Karpas-422 (cell line): ENCODE measurements at places on chromosomes 4 and X. TPM values are rescaled to one million over a fixed set of nuclear protein-coding genes. Genes with fewer than 3 reads are reported as not detected.

GRCh38 chr4:26105815-26106699, 192.0 kb downstream of the SMIM20 start:
- no peaks in the 10 kb centered on the region for H3K4me1 ChIP-seq
- H3K27me3 ChIP-seq: no peaks in the 10 kb centered on the region

GRCh38 chr4:7120341-7120740, 52.5 kb upstream of the GRPEL1 start:
- no peaks in the 10 kb centered on the region for H3K27me3 ChIP-seq
- H3K27ac ChIP-seq: no peak overlapping the region
- no peak overlapping the region for H3K4me3 ChIP-seq
- H3K4me1 ChIP-seq: peaks cover 8% of the 10 kb centered on the region

DNA sequence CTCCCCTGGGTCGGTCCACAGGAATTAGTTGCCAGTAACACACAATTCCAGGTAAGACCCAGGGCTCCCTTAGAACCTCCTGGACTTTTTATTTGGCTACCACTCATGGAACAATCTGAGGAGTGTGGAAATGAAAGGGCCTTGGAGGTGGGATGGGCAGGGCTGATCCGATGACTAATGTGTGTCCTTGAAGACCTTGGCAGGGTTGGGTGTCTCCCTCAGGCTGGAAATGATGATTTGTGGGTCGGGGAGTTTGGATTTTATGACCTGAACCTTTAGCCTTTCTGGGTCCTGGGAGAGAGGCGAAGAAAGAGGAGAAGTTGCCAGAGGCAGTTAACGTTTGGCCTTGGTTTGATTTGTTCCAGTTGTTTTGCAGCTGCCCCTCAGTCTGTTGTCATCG, 425.0 kb downstream of the MID1IP1 start:
- H3K27me3 ChIP-seq: no peaks in the 10 kb centered on the region
- H3K4me1 ChIP-seq: no peaks in the 10 kb centered on the region
- DNase-seq: no peak
- H3K36me3 ChIP-seq: no peaks in the 10 kb centered on the region
- H3K4me3 ChIP-seq: no peak overlapping the region

DNA sequence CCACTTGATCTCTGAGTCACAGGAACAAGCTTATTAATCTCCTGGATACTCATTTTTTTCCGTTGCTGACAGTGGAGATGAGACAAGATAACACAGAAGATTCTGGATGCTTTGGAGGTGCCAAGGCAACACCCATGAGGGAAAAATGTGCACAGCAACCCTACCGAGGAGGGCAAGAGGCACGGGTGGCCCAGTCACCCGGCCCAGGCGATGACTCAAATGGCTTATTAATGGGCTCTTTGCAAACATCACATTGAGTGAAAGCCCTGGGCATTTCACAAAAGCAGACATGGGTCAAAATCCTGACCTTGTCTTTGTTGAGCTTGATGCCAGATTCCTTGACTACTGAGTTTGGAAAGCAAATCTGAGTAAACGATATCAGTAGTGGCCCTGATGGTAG, 315.1 kb downstream of the STK32B start:
- no peak overlapping the region for H3K27ac ChIP-seq
- H3K36me3 ChIP-seq: no peaks in the 10 kb centered on the region
- H3K4me3 ChIP-seq: no peak overlapping the region
- H3K27me3 ChIP-seq: no peaks in the 10 kb centered on the region

GRCh38 chr4:76585272-76585671, 150.2 kb downstream of the SHROOM3 start:
- H3K27ac ChIP-seq: no peak overlapping the region
- no peaks in the 10 kb centered on the region for H3K4me1 ChIP-seq
- no peaks in the 10 kb centered on the region for H3K36me3 ChIP-seq
- H3K4me3 ChIP-seq: no peak overlapping the region

DNA sequence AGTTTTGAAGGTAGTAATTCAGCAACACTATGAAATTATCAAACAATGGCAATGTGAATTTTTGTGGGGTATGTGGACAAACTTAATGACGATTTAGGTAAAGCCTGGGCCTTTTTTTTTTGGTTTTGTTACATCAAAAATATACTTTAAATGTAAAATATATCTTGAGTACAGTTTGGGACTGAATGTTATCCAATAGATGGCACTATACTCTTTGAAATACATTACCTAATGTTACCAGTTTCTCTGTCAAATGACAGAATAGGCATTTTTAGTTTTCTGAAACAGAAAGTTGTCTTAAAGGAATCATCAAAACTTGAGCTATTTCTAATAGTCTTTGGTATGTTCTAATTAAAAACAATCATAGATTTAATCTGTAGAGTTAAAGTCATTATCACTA, 1651.9 kb downstream of the C4orf33 start:
- no peaks in the 10 kb centered on the region for H3K36me3 ChIP-seq
- no peaks in the 10 kb centered on the region for H3K4me1 ChIP-seq
- H3K4me3 ChIP-seq: no peak overlapping the region
- H3K27me3 ChIP-seq: no peaks in the 10 kb centered on the region
- peak; percentile 66 for DNase-seq

DNA sequence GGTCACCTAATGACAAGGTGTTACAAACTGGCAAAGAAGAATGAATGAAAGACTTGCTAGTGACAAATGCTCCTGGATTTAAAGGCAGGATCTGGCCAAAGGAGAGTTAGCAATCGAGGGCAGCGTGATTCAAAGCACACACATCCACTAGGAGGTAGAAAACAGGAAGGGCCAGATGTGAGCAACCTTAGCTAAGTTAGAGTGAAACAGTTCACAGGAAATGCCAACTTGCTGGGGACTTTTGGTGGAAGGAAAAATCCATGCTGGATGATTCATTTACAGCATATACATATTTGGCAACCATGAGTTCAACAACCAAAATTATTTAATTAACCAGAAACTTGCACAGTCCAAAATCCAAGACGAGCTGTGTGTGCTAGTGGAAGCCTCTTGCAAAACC, 276.9 kb downstream of the PTTG2 start:
- H3K4me1 ChIP-seq: no peaks in the 10 kb centered on the region
- no peak overlapping the region for H3K27ac ChIP-seq
- H3K27me3 ChIP-seq: no peaks in the 10 kb centered on the region
- no peaks in the 10 kb centered on the region for H3K36me3 ChIP-seq
- no peak for DNase-seq

DNA sequence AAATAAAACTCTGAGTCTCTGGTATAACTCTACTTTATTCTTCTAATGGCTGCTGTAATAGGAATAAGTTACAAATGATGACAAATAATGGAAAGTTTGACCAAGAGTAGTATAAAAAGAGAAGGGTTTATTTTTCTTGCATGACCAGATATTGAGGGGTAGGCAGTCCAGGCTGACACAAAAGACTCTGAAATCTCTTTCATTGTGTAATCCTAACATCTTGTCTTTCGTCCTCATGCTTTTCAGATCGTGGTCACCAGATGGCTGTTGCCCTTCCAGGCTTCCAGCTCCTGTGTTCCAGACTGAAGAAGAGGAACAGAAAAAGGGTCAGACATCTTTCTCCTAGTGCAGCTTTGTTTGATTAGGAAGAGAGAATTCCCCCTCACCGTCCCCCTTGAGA, 176.9 kb upstream of the GK2 start:
- no peak overlapping the region for H3K27ac ChIP-seq
- no peaks in the 10 kb centered on the region for H3K4me1 ChIP-seq
- H3K36me3 ChIP-seq: no peaks in the 10 kb centered on the region
- no peak overlapping the region for H3K4me3 ChIP-seq

GRCh38 chrX:146144039-146144438, 326.4 kb downstream of the SLITRK2 start:
- no peaks in the 10 kb centered on the region for H3K4me1 ChIP-seq
- H3K27ac ChIP-seq: no peak overlapping the region
- no peaks in the 10 kb centered on the region for H3K27me3 ChIP-seq
- H3K4me3 ChIP-seq: no peak overlapping the region
- no peaks in the 10 kb centered on the region for H3K36me3 ChIP-seq

- H3K4me3 ChIP-seq: no peak overlapping the region
- H3K36me3 ChIP-seq: no peaks in the 10 kb centered on the region
- H3K4me1 ChIP-seq: no peaks in the 10 kb centered on the region
- no peak for DNase-seq
- no peak overlapping the region for H3K27ac ChIP-seq
Observed at GRCh38 chr4:167955006-167955405, 137.3 kb upstream of the ANXA10 start.

DNA sequence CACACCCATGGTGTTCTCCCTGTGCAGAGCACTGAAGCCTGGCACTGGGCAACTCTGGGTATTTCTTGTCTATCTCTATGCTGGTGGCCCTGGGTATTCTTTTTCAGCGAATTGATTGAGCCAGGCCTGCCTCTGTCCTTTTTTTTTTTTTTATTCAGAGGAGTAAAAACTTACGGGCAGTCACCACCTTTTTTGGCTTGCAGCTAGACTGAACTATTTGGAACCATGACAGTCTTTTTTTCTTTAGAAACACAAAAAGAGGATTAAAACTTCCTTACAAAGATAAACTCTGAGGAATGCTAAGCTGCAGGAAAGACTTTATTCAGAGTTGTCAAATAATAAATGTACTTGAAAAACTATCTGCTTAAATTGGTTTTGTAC, 119.2 kb upstream of the STIM2 start:
- DNase-seq: no peak
- H3K27me3 ChIP-seq: no peaks in the 10 kb centered on the region
- peaks cover 17% of the 10 kb centered on the region for H3K4me1 ChIP-seq
- no peak overlapping the region for H3K4me3 ChIP-seq
- no peaks in the 10 kb centered on the region; the same call in 1 of the 2 replicates for H3K36me3 ChIP-seq
- H3K27ac ChIP-seq: no peak overlapping the region

DNA sequence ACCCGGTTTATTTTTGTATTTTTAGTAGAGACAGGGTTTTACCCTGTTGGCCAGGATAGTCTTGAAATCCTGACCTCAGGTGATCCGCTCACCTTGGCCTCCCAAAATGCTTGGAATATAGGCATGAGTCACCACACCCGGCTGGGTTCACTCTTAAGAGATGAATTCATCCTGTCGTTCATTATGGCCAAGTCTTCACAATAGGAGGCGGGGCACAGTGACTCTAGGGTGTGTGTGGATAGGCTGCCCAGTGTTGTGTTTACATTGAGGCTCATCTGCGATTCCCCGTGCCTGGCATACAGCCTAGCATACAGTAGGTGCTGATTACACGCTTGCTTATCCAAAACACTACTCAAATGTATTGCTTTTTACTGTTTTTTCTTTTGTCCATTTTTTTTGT, 41.3 kb upstream of the IGFBP7 start:
- no peak overlapping the region for H3K27ac ChIP-seq
- DNase-seq: no peak
- no peak overlapping the region for H3K4me3 ChIP-seq
- H3K4me1 ChIP-seq: no peaks in the 10 kb centered on the region
- no peaks in the 10 kb centered on the region for H3K36me3 ChIP-seq

GRCh38 chr4:55727746-55728145, 91.6 kb upstream of the NMU start:
- H3K27ac ChIP-seq: no peak overlapping the region
- no peaks in the 10 kb centered on the region for H3K27me3 ChIP-seq
- no peak for DNase-seq
- no peak overlapping the region for H3K4me3 ChIP-seq
- H3K4me1 ChIP-seq: 0 out of 2 replicates have a peak, but pooled peaks cover 3% of the 10 kb centered on the region

DNA sequence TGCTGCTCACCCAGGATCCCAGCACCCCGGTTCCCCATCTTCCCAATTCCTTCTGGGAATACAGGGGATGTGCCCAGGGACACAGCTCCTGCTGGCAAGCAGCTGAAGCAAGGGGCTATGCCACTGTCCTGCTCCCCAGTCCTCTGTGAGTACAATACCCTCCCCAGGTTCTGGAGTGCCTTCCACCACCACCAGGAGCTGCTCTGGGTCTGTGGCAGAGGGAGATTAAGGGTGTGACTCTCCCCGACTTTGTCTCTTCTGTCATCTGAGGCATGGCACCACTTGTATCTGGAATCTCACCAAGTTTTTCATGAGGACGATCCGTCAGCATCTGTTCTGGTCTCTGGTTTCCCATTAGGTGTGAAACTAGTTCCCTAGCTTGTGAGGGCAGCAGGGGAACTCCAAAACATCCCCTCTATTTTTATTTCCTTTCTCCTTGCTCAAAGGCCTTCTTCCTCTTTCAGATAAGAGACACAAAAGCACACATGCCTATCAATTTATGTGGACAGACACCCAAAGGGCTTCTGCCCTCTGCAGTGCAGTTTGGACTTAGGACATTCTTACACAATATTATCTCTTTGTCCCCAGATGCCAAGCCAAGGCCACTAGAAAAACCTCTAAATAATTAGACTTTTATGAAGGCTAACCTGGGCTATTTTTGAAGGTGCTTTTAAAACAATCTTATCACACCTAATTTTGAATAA, 26.8 kb downstream of the MGST2 start:
- H3K27me3 ChIP-seq: no peaks in the 10 kb centered on the region
- DNase-seq: peak; percentile 69
- H3K27ac ChIP-seq: no peak overlapping the region
- peaks cover 16% of the 10 kb centered on the region for H3K36me3 ChIP-seq
- H3K4me1 ChIP-seq: peaks cover 8% of the 10 kb centered on the region

DNA sequence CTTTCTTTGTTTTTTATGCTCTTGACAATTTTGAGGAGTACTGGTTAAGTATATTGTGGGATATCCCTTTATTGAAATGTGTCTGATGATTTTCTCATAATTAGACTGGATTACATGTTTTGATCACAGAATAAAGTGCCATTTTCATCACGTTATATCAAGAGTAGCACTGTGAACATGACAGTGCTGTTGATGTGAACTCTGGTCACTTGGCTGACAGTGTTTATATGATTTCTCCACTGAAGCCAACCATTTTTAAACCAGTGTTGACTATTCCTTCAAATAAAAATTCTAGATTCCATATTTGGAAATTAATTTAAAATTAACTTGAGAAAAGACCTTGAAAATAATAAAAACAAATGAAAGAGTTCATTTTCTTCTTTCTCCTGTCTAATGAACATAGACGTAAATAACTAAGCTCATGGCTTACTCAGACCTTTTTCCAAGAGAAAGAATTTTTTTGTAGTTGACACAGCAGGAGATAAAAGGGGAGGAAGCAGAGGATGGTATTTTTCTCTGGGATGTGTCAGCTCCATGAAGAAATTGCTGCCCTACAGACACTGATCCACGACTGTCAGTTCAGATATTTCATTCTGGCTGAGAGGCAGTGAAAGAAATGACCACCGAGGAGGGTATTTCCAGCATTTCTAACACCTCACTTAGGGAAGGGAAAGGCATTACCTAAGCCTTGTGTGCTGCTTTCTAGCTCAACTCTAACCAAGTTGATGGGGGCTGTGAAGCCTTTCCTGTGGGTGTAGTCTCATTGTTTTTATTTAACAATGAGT, 150.9 kb upstream of the ANK2 start:
- H3K27ac ChIP-seq: no peak overlapping the region
- no peak for DNase-seq
- H3K36me3 ChIP-seq: no peaks in the 10 kb centered on the region
- no peak overlapping the region for H3K4me3 ChIP-seq
- H3K27me3 ChIP-seq: no peaks in the 10 kb centered on the region

DNA sequence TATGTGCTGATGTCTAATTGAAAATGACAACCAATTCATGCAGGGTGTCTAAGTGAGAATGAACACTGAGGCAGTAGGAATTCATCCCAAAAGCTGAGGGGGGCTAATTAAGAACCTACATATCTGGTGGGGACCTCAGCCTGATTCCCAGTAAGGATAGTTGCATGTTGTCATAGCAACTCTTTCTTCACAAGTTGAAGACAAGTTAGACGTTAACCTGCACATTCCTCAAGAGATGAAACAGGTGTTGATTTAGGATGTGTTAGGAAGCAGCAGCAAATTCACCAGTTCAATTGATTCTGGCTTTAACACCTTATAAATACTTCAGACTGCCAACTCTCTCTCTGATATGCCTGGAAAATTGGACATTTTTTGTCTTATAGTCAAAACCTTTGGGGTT, 7.3 kb downstream of the FNIP2 start:
- no peak for DNase-seq
- peaks cover 7% of the 10 kb centered on the region for H3K4me1 ChIP-seq
- H3K4me3 ChIP-seq: no peak overlapping the region
- no peaks in the 10 kb centered on the region for H3K36me3 ChIP-seq
- H3K27ac ChIP-seq: no peak overlapping the region

The FDCSP gene
- total RNA-seq: not detected in 2 replicates

The TKTL2 gene
- total RNA-seq: not detected in 2 replicates

The ZFYVE28 gene
- total RNA-seq: 2.0 TPM in 2 replicates

The AMBN gene
- total RNA-seq: not detected in 2 replicates
